ENCODE measurements at places on chromosomes 3 and 15.

DNA sequence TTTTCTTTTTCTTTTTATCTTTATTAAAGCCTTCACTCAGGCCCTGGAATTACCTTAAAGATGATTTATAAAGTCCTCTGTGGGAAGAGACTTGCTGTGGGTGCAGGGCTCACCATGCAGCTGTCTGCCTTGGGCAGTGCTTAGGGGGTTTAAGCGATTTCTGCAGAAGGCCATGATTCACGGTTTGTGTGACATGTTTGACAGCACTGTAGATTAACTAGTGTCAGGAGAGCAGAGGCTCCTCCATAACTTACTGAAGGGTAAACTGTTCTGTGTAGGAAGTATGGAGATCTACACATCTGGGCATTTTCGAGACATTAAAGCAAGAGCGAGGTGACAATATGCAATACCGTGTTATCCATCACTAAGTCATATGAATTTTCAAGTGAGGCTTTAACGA, 137.7 kb downstream of the LRIG1 start:
- no peak for DNase-seq

GRCh38 chr3:66037330-66037985, 1.3 kb downstream of the MAGI1 start:
- no peak for DNase-seq

- DNase-seq, result no peak
Measured at GRCh38 chr3:27031476-27031875, 337.7 kb downstream of the NEK10 start.

DNA sequence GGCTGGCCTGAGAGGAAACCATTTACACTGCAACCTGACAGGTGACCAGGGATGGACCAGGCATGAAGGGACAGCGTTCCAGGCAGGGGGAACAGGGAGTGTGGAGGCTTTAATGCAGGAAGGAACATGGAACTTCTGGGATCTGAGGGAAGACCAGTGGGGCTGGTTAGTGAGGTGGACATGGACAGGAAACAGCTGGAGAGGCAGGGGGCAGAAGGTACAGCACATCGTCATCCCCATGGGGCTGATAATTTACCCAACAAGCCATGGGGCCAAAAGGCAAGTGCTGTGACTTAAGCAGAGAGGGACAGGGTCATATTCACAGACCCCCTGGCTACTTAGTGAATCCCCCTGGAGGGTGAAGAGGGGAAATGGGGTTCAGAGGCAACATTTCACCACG, 77.0 kb upstream of the LARS2 start:
- DNase-seq, result no peak

GRCh38 chr15:89367485-89368451, 33.1 kb upstream of the POLG start:
- DNase-seq, result no peak

GRCh38 chr3:167091226-167091625, 288.9 kb downstream of the ZBBX start:
- DNase-seq, result no peak

DNA sequence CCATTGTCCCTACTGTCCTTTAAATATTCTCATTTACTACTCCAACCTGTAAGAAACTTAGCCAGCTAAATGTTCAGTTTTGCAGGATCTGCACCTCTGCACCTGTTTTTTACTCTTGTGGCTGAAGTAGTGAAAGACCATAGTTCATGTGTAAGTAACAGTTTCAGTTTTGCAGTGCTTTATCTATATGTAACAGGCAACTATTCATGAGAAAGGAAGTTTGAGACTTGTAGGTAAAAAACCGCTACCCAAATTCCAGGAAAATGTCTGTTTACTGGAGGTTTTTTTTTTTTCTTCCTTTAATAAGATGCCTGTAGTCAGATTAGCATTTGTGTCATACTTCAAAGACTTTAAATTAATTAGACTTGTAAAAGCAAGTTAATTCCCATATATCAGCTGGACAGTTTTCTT, 25.4 kb upstream of the MBNL1 start:
- no peak for DNase-seq

- no peak for DNase-seq
Measured at GRCh38 chr3:133886031-133886722, 9.5 kb downstream of the RAB6B start.

- no peak for DNase-seq
Measured at GRCh38 chr3:57068437-57069089, 8.1 kb downstream of the SPATA12 start.

DNA sequence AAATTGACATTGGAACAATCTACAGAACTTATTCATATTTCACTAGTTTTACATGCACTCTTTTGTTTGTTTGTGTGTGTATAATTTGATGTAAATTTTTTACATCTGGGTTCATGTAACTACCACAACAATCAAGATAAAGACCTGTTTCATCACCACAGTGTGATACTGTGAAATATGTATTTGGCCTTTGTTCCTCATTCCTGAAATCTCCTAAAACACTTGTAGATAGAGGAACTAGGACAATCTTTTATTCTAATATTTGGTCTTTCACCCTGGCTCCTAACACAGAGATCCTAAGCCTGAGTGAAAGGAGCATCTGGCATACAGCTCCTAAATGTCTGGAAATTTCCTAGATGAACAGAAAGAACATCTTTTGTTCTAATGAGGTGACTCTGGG, 155.0 kb upstream of the GPR149 start:
- DNase-seq, result no peak

DNA sequence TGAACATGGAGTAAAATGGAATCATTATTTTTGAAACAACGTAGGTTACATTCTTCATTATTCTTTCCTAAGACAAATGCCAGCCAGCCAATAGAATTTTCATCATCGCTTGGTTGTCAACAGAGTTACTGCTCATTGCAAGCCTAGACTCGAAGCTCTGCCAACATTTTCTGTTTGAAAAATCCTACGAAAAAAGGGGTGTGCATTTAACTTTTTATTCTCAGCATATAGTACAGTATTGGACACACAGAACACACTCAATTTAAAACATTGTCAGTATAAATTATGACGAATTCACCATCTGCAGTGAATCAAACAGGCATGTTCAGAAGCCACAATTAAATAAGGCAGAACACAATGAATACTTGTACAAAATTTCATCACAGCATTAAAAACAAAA, 232.1 kb downstream of the NR1D2 start:
- no peak for DNase-seq

Measured in CD4-positive, alpha-beta T cell treated with Interleukin-6 for 4 hours (primary cell).